NCI-H2107 (cell line): ENCODE measurements at places on chromosomes 6 and 20.

GRCh38 chr6:44976677-44977641 lies 351.2 kb upstream of the RUNX2 start:
- DNase-seq = no peak

GRCh38 chr6:16964553-16965499 lies 137.0 kb upstream of the STMND1 start:
- DNase-seq = no peak

DNA sequence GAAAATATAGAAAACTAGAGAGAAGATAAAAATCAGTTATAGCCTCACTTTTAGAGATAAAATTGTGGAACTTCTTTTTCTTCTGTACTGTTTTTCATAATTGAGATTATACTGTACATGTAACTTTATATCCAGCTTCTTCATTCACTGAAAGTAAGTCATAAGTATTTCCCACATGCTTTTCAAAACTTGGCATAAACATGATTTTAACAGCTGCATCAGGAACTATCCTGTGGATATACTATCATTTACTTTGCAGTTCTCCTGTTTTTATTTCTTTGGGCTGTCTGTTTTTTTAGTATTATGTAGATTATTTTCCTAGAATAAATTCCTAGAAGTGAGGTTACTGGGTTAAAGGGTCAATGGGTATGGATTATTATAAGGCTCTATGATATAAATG lies 14.8 kb downstream of the DSTN start:
- DNase-seq = no peak

- DNase-seq = no peak
Observed at GRCh38 chr20:9977629-9978028, 57.2 kb upstream of the ANKEF1 start.

GRCh38 chr20:32565735-32566032 lies 19.4 kb downstream of the NOL4L start:
- no peak for DNase-seq

GRCh38 chr6:35487658-35488516 lies 9.0 kb downstream of the TEAD3 start:
- no peak for DNase-seq
